ENCODE measurements at places on chromosomes 3 and 15.

DNA sequence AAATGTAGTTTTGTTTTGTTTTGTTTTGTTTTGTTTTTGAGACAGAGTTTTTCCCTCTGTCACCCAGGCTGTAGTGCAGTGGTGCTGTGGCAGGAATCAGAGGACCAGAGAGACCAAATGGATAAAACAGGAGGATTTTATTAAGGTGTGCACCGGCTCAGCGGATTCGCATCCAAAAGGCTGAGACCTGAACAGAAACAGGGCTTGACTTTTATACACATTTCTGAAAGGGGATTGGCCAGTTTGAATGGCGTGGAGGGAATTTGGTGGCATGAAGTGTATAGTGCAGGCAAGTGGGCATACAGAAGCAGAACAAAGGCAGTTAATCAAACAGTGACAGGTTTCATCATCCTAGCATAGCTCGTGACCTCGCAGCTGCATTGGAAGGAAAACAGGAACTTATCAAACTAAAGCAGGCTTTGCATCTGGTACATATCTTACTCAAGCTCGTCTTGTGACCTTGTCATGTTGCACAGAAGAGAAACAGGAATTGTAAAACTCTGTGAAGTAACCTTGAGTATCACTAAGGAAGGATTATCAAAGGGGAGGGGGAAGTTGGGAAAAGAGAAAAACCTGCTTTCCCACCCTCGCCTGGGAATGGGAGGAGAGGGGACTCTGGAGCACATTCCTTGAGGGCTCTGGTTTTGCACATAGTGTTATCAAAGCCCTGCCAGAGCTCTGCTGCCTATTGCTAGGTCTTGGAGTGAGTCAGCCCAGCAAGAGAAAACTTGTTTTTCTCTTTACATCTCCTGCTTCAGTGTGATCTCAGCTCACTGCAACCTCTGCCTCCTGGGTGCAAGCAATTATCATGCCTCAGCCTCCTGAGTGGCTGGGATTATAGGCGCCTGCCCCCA lies 38.5 kb downstream of the C3orf62 start:
- no peak for DNase-seq

GRCh38 chr3:169999433-169999832 lies 32.8 kb downstream of the SEC62 start:
- no peak for DNase-seq

- no peak for DNase-seq
Observed at GRCh38 chr3:16460886-16461285, 52.6 kb downstream of the RFTN1 start.

- DNase-seq: no peak
Observed at GRCh38 chr15:58241872-58242271, 103.7 kb downstream of the AQP9 start.

- DNase-seq: no peak
Observed at GRCh38 chr15:38307861-38308641, 55.4 kb downstream of the SPRED1 start.

DNA sequence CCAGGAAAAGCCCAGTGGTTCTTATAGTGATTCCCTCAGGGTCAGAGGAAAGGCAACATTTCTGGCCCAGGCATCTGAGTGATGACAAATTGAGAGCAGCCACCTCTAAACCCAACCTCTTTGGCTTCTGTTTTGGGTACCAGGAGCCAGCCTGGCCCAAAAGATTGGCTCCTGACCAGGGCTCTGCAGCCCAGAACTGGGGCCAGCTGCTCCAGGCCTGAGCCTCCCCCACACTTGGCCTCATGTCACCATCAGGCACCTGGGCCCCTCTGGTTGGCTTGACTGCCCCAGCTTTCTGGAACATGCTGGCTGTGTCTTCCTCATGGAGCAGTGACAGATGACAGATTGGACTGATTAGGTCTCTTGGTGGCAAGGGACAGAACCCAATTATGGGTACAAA lies 26.0 kb upstream of the HCN4 start:
- DNase-seq: no peak

DNA sequence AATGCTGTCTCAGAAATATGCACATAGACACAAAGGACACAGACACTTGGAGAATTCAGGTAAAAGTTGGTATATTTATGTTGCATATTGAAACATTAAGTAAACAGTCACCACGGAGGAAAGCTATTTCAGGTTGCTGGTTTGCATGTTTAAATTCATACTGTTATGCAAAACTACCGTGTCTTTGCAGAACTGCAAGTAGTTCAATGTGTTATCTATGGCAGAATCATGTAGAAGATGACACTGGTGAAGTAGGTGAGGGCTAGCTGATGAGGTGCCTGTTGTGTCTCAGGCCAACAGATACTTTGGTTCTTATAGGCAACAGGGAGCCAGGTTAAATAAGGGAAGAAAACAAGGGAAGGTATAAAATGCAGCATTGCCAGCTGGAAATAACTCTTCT lies 511.3 kb downstream of the DIPK2A start:
- DNase-seq: no peak

- DNase-seq: no peak
Observed at GRCh38 chr3:33831053-33831452, 32.6 kb downstream of the PDCD6IP start.

GRCh38 chr3:131960324-131960723 lies 74.5 kb downstream of the CPNE4 start:
- DNase-seq: no peak

DNA sequence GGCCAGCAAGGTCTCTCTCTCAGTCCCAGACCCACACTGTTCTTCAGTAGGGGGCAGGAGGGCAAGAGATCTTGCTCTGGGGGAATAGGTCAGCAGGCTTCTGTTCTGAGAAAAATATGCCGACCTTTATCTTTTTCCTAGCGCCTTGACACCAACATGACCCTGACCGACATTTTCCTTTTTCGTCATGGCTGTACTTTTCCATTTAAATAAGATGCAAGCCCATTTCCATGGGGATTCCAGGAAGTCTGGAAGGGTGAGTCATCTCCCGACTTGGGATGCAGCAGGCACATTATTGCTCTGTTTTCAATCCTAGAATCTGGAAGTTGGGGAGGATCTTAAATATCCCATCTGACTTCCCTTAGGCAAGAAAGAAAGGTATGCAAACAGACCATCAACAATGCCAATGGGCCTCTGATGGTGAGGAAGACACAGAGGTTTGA lies 261.5 kb upstream of the LRTM1 start:
- no peak for DNase-seq

DNA sequence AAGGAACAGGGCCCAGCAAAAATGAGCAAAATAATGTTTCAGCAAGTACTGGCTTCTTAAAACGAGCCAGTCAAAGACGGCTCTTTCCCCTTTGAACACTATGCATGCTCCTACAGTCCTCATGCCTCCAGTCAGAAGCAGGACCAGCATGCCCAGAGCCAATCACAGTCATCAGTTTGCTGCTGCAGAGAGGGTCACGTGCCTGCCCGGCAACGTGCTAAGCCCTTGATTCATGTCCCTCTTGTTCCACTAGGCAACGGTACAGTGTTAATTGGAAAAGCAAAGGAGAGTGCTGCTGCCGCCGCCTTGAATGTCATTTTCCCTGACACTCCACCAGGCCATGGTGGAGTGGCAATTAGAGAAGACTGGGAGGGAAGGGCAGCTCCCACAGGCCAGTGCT lies 500.1 kb downstream of the OCA2 start:
- DNase-seq: no peak

DNA sequence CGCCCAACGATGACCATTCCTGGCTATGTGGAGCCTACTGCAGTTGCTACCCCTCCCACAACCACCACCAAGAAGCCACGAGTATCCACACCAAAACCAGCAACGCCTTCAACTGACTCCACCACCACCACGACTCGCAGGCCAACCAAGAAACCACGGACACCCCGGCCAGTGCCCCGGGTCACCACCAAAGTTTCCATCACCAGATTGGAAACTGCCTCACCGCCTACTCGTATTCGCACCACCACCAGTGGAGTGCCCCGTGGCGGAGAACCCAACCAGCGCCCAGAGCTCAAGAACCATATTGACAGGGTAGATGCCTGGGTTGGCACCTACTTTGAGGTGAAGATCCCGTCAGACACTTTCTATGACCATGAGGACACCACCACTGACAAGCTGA lies 22.6 kb upstream of the BSN start:
- no peak for DNase-seq

- DNase-seq: no peak
Observed at GRCh38 chr3:123044981-123045763, 17.6 kb upstream of the SEMA5B start.

- DNase-seq: no peak
Observed at GRCh38 chr3:148970271-148970670, 21.1 kb upstream of the GYG1 start.

DNA sequence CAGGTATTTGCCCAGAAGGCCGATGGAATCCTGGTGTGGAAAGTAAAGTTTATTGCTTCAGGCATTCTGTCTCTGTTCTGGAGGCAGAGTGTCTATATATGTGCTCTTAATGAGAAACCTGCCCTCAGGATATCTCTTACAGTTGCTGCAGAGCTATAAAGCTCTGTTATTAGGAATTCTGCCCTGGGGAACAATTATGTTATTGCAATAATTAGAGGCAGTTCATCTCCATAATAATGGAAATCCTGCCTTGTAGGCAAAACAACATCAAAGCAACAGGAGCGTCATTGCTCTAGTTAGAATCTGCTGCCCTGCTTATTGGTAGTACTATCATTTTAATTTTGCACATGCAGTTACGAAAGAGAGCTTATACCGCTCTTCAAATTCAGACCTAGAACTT lies 175.6 kb downstream of the IL5RA start:
- DNase-seq: no peak

- DNase-seq: no peak
Observed at GRCh38 chr15:88995449-88995848, 82.3 kb upstream of the MFGE8 start.

- DNase-seq: no peak
Observed at GRCh38 chr3:14943042-14943441, 4.3 kb upstream of the NR2C2 start.

DNA sequence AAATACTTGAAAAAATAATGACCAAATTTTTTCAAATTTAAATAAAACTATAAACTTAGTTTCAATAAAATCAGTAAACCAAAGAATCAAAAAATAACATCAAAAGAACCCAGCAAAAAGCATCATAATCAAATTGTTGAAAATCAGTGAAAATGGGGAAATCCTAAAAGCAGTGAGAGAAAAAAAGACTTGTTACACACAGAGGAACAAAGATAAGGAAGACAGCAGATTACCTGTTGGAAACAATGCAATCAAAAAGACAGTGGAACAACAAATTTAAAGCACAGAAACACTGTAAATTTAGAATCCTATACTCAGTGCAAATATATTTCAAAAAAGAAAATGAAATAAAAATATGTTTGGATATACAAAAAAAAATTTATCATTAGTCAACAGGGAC lies 156.2 kb upstream of the LMCD1 start:
- no peak for DNase-seq

GRCh38 chr15:72131922-72132321 lies 13.7 kb downstream of the SENP8 start:
- DNase-seq: no peak

- DNase-seq: no peak
Observed at GRCh38 chr15:89089316-89090230, 1.3 kb downstream of the ABHD2 start.

Measured in stimulated activated CD4-positive, alpha-beta T cell treated with anti-CD3 and anti-CD28 coated beads, Interleukin-15, amount 100 ng/mL, for 48 hours (primary cell).